Keratinocyte (primary cell): ENCODE measurements at places on chromosomes 11 and 22.
A peak's percentile ranks its signal among the peaks of the same experiment; 100 is the strongest.

- no peak for DNase-seq
Measured at GRCh38 chr11:122241566-122241965, 125.6 kb upstream of the BLID start.

GRCh38 chr22:48045369-48045768, 1282.9 kb downstream of the TBC1D22A start:
- no peak for DNase-seq

DNA sequence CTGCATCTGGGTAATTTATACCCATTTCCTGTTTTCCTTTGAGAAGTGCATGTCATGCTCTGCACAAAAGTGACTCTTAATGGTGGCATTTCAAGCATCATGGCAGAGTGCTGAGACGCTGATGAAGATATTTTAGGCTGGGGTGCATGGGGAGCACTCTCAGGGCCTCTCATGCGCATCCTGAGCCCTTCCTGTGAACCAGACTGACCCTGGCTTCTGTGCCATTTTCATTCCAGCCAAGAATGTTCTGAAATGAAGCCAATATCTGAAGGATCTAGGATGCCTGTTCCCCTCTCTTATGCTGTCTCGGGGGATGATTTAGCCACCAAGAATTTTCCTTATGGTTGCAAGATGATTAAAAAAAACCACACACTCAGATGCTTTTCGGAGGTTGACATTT, 61.5 kb downstream of the MIAT start:
- no peak for DNase-seq

GRCh38 chr11:6986487-6986886, 33.7 kb downstream of the ZNF214 start:
- no peak for DNase-seq

DNA sequence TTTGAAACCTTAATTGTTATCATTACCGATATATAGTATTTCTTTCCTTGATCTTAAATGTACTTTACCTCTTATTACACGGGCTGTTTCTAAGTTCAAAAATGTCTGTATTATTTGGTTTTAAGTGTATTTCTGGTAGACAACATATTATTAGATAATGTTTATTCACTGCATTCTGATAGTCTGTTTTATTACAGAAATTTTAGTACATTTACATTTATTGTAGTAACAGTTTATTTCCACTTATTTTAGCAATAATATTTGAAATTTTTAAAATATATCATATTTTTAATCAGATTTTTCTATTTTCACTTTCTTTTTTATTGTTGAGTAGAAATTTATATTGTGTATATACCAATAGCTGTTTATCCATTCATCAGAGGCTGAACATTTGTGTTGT, 1195.2 kb downstream of the TBC1D22A start:
- no peak for DNase-seq

- DNase-seq: no peak
Measured at GRCh38 chr11:95698676-95699557, 90.7 kb downstream of the FAM76B start.

DNA sequence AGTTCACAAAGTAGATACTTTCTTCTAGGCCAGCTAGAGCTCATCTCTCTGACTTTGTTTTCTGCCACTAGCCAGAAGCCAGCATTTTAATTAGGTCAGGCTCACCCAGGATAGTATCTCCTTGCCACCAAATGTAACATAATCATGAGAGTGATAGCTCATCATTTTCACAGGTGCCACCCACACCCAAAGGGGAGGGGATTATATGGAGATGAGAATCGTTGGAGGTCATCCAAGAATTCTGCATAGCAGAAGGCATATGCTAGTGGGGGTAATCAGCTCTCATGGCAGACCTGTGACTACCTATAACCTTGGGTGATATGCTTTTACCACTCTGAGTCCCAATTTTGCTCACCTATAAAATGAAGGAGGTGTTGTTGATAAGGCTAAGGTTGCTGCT, 523.0 kb downstream of the METTL15 start:
- DNase-seq: no peak

DNA sequence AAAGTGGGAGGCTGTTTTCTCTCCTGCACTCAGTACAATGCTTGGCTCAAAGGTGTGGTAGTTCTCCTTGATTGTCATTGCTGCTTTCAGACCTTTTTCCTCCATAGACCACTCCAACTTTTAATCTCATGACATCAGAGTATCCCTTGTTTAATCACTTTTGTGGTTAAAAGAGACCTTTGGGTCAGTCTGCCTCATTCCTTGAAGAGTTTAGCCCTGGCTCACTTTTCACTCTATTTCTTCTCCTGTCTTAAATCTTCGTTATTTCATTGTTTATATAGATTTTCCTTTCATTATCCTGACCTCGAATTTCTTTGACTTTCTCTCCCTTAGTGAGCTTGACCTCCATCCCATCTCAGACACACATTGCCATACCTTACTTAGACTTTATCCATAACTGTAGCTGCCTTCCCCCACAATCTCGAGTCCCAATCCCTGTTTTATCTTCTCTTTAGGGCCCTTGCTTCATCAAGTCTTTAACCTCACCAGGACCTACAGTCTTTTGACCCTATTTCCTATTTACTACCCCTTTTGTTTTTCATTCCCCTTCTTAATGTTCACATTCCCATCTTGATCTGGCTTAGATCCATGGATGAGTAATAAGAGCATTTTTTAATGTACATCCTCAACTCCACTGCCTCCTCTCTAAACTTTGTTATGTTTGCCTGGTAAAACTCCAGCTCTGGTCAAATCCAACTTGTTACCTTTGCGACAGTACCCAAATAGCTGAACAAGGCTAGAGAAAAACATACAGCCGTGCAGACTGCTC, 9.5 kb downstream of the ATXN10 start:
- DNase-seq: no peak

- no peak for DNase-seq
Measured at GRCh38 chr11:57427727-57428082, 784 bp upstream of the SLC43A3 start.

DNA sequence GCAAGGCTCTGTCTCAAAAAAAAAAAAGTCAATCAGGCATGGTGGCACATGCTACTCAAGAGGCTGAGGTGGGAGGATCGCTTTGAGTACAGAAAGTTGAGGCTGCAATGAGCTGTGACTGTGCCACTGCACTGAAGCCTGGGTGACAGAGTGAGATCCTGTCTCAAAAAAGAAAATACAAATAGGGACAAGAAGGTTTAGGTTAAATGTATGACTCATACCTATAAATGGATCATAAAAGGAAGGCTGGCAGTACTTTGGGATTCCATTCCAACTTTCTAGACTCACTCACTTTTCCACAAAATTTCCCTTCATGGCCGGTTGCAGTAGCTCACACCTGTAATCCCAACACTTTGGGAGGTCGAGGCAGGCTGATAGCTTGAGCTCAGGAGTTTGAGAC, 25.6 kb upstream of the OSBP start:
- no peak for DNase-seq

GRCh38 chr11:86302092-86302793, at the start of gene HIKESHI:
Gene HIKESHI, plus strand, starts transcription at chr11:86302240. Its CDS starts 209 bp downstream, at chr11:86302449.
- DNase-seq: peak; percentile 73

DNA sequence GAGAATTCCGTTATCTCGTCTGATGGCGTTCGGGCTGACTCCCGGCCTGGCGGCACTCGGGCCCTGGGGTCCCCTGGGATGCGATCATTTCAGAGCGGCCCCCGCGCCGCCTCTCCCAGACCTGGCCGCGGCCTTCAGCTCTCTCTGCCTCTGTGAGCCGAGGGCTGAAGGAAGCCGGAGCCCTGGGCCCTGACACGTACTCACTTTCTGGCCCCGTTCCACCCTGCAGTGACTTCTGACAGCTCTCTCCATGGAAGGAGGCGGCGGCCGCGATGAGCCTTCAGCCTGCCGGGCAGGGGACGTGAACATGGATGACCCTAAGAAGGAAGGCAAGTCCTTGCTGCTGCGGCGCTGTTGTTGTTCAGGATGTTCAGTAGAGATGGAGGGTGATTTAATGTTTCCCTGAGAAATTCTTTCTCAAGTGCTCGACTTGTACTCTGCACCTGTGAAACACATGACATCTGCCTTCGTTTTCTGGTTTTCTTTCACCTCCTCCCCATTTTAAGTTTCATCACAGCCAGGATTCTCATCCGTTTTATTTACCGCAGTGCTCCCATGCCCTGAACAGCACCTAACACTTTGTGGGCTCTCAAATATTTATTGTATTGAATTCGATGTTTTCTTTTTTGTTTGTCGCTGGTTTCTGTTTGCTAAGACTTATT, 612 bp downstream of the GTSE1 start:
- DNase-seq: no peak

- no peak for DNase-seq
Measured at GRCh38 chr11:10462746-10463300, 7.8 kb downstream of the AMPD3 start.

- no peak for DNase-seq
Measured at GRCh38 chr11:69230856-69231425, 63.0 kb upstream of the MYEOV start.

DNA sequence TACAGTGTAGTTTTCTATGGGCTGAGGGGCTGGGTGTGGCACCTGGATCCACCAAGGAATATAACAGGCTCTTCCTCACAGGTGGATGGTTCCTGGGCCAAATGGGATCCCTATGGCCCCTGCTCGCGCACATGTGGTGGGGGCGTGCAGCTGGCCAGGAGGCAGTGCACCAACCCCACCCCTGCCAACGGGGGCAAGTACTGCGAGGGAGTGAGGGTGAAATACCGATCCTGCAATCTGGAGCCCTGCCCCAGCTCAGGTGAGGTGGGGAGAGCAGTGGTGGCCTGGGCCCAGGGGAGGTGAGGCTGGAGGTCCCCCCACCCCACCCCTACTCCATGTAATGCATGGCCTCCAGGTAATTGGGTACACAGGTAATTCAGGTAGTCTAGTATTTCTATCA, 20.7 kb downstream of the ADAMTS15 start:
- no peak for DNase-seq

DNA sequence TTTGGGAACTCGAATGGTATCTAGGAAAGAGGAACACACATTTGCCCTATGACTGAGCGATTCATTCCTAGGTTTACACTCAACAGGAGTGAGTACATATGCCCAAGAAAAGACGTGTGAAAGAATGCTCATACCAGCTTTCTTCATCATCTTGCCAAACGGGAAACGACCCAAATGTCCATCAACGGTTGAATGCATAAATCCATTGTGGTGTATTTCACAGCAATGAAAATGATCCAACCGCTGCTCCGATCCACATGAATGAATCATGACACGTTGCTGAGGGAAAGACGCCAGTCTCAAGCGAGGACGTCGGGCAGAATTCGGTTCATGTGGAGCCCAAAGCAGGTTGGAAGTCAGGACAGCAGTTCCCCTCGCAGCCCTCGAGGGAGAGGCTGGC, 71.5 kb downstream of the CYTH4 start:
- no peak for DNase-seq
